ENCODE measurements at places on chromosomes 7 and 10.

DNA sequence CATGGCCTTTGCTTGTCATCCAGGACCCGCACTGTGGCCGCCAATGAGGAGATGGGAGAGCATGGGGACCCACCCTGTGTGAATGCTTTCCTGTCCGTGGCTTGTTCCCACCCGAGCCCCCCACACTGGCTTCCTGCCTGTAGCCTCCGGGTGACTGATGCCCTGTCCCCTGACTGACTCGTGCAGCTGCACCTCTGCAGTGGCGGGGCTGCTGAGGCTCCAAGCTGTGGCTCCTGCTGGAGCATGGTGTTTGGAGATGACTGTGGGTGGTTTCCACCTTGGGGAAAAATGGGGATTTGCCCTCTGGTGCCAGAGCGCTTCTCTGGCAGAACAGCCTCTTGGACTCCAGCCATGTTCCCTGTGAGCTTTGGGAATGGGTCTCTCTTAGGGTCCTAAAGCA, 2.1 kb downstream of the CAMK1D start:
- no peak for DNase-seq

DNA sequence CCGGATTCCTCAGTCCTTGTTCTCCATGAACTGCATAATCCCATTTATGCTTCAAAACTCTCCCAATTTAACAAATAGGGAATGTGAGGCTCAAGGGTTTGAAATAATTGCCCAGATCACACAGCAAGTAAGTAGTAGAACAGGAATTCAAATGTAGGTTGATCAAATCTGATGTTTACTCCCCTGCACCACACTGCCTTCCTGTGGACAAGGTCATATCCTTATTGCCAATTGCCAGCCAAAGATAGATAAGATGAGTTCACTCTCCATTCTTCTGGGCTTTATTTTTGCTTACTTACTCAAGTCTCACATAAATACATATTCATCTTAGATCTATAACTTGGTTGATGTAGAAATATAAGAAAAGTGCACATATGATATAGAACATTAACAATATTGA, 435.2 kb upstream of the ETV1 start:
- no peak for DNase-seq

DNA sequence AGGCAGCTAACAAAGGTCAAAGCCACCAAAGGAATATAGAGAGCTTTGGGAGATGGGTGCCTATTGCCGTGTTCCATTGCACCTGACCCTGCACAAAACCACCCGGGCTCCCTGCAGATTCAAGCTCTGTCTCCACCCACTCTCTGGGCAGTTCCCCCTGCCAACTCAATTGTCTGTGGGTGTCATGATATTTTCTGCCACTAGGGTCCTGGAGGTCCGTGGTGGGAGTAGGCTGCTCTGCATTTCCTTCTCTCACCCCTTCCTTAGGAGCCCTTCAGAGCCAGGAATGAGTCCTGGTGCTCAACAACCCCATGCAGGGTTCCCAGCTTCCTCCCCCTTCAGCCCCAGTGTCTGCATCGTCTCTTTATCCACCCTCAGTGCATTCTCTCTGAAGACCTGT, 34.1 kb downstream of the PNLIPRP2 start:
- no peak for DNase-seq

DNA sequence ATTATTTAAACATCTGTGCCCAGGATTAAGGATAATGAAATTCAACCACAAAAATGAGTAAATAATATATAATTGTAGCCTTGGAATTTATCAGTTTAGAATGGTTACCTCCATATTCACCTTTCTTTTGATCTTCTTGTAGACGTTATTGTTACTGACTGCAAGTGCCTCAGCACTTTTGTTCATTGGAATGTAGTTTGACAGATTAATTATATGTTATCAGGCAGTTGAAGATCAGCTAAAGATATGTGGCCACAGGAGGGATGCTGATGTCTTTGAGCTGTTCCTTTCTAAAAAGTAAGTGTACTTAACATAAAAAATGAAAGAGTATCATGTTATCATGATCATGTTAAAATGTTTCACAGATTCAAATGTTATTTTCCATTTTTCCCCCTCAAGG, 5.6 kb downstream of the LRRC72 start:
- DNase-seq: no peak

GRCh38 chr10:75283671-75284470, 48.1 kb upstream of the COMTD1 start:
- DNase-seq: no peak

- no peak for DNase-seq
These were observed 64.1 kb upstream of the INSIG1 start for GRCh38 chr7:155233311-155234157.

GRCh38 chr7:102830197-102830596, 81.4 kb downstream of the FAM185A start:
- DNase-seq: no peak

GRCh38 chr7:121084256-121084655, 95.7 kb downstream of the CPED1 start:
- no peak for DNase-seq

DNA sequence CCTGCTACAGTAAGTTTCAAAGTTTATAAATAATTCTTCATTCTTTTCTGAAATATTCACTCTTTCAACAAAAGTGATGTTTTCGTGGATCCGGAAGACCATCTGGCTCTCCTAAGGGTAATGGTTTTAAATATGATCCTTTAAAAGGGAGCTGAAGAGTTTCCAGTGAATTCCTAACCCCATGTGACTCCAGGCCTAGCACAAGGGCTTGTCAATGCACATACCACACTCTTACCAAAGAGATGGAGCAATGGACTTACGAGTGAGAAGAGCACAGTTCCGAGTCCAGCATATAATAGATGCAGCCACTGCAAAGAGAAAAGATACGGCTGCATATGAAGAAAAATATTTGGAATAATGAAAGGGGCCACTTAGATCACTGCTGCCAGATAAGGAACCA, 32.1 kb upstream of the GATAD1 start:
- no peak for DNase-seq

- DNase-seq: no peak
These were observed 5.8 kb downstream of the ANXA7 start for GRCh38 chr10:73408061-73408460.

DNA sequence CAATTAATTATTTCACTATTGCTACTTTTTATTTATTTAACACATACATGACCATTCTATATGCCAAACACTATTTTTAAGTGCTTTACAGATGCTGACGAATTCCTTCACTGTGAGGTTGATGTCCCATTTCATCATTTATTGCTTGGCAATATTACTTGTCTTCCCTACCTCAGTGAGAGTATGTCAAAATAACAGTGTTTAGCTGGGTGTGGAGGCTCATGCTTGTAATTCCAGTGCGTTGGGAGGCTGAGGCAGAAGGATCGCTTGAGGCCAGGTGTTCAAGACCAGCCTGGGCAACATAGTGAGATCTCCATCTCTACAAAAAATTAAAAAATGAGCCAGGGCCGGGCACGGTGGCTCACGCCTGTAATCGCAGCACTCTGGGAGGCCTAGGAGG, 19.8 kb upstream of the MRC1 start:
- DNase-seq: no peak

- no peak for DNase-seq
These were observed 53.6 kb upstream of the CHCHD3 start for GRCh38 chr7:133135451-133135850.

DNA sequence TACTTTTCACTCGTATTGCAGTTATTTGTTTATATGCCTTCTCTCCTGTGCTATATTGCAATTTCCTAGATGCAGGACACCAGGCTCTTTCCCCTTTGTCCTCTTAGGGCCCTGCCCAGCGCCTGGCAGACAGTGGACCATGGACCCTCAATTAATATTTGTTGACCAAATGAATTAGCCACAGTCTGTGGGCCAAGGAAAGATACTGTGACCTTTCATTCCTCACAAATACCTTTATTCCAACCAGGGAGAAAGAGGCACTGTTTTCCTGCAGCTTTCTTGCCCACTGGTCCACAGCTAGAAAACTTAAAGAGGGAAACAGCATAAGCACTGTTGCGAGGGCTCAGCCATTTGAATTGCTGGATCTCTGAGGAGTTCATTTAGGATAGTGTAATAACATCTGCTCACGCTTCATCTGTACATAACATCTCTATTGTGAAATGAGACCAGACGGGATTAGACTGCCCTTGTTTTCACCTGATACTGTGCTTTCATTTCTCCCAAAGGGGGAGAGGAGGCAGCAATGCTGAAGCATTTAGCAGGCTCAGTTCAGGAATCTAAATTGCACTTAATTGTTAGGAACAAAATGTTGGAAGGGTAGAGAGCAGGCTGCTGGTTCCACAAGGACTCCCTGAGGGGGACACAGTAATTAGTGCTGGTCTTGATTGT, 46.7 kb downstream of the TNS3 start:
- no peak for DNase-seq

- peak; percentile 17 for DNase-seq
These were observed 217.7 kb upstream of the KCND2 start for GRCh38 chr7:120055300-120055699.

GRCh38 chr10:130421909-130422308, 285.7 kb downstream of the GLRX3 start:
- DNase-seq: no peak

GRCh38 chr7:38284553-38284952, 11.1 kb upstream of the TARP start:
- no peak for DNase-seq

GRCh38 chr7:83677180-83677866, 28.4 kb upstream of the SEMA3E start:
- peak; percentile 30 for DNase-seq

DNA sequence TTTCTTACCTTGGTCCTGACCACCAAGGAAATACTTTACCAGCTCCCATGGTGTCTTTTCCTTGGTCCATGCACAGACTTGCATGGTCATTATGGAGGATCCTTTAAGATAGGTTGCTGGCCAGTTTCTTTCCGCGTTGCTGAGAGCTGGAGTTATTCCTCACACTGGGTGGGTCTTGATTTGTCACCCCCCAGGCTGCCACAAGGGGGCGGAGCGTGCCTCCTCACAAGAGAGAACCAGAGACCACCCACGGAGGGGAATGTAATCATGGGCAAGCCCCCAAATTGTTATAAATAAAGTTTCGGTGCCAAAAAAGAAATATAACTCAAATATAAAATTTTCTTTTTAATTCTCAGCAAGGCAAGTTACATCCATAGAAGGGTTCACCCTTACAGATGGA, 10.5 kb upstream of the TRIM24 start:
- DNase-seq: peak; percentile 16

- no peak for DNase-seq
These were observed 303.5 kb upstream of the MGMT start for GRCh38 chr10:129163531-129163930.
